ENCODE measurements at places on chromosomes 5 and 9.

DNA sequence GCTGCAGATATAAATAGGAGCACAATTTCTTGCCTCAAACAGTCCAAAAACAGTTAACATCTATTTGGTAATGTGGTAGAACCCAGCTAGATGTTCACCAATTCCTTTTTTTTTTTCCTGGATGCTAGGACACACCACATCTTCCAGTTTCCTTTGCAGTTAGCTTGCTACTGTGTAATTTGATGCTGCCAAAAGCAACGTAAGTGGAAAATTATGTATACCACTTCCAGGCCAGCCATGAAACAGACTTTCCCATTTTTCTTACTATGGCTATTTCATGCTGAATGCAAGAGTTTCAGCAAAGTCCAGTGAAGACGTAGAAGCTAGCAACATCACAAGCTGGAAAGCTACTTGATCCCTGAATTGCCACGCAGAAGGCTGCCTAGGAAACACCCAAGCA is 667.2 kb downstream of the TLE1 start:
- no peak for DNase-seq

GRCh38 chr5:147509041-147509709 is 693 bp downstream of the DPYSL3 start:
- no peak for DNase-seq

- no peak for DNase-seq
Observed at GRCh38 chr5:142358121-142358520, 33.3 kb upstream of the SPRY4 start.

DNA sequence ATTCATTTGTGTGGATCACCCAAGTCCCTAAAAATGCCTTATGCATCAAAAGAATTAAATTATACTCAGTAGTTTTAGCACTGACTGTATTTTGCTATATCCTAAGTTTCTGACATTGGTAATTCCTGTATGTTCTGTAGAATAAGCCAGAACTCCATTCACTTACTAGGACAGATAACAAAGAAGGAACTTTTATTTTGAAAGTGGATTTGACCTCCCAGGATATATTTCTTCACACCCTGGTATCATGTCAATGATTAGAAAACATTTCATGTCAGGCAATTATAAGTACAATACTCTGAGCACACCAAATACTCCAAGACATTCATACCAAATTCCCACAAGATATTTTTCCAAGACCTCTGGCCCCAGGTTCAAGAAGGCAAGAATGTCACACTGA is 28.7 kb upstream of the MYOT start:
- no peak for DNase-seq

DNA sequence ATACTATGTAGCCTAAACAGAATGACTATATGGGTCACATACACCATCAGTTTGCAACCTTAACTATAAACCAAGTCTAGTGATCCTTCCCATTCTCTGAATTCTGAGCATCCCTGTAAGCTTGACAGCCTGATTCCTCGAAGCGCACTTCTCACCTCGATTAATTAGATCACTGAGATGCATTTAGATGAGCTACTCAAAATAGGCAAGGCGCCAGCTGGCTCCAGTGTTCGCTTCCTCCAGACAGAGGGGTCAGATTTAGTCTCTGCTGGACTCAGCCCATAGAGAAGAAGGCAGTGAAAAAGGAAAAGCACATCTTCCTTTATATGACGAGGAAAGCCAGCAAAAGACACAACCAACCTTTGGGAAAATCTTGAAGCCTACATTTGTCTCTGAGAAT is 371.5 kb downstream of the MLLT3 start:
- no peak for DNase-seq

GRCh38 chr5:151673421-151673820 is 13.3 kb downstream of the SPARC start:
- no peak for DNase-seq

GRCh38 chr5:168023191-168023590 is 268.3 kb upstream of the WWC1 start:
- no peak for DNase-seq

DNA sequence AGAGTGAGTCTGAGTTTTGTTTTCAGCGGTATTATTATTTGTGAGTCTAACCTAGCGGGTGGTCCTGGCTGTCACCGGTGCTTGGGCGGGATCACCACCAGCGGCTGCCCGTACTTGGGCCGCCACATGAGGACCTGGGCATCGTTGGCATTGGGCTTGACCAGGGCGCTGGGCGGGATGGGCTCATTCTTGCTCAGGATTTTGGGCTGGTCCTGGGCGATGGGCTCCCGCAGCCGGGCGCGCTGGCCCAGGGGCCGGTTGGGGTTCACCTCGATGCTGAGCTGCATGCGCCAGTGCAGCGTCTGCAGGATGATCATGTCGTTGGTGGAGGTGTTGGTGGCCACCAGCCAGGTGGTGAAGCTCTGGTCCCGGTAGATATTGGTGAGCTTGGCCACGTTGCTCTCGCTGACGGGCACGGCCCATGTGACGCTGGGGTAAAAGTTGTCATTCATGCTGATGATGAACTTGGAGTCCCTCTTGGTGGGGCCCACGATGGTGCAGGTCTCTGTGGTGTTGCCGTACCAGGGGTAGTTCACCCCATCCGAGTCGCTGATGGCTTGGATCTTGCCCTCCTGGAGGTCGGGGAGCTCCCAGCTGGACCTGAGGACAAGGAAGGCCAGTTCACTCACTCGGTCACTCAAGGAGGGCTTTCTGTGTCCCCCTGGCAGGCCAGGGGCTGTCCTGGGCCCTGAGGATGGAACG is 15.4 kb downstream of the FAM78A start:
- no peak for DNase-seq
